ENCODE measurements at places on chromosomes 2 and 18.

DNA sequence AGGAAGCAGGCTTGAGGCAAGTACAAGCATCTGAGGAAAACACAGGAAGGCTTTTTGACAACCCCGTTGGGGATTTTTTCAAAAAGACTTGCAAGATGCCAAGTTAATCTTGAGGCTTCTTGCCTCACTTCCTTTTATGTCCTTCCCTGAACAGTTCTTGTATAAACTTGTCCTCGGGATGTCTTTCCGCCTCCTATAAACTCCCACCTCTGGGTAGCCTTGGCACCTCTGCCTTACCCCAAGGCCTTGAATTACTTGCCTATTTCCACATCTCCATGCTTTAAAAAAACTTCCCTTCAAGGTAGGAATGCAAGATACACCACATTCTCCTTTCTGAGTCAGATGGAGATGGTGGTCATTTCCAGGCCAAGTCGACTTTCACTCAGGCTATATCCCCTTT is 106.4 kb upstream of the RBBP8 start:
- DNase-seq = no peak

GRCh38 chr2:224724331-224724730 is 8.2 kb upstream of the CCDC195 start:
- no peak for DNase-seq

- DNase-seq = no peak
Observed at GRCh38 chr18:49630246-49630699, 68.4 kb downstream of the LIPG start.

DNA sequence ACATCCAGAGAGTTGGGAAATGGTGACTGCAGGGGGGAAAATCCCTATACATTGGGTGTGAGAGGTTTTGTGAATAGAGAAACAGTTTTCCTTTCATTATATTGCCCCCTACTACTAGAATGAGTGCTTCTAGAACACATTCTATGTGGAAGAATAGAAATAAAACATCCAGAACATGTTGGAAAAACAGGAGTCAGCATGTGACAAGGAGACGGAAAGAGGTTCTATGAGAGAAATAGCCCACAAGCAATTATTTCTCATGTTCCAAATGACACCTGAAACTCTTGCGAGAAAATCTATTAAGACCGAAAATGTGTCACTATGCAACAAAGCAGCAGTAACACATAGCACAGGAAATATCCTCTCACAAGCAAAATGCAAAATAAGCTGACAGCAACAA is 202.7 kb upstream of the SPOPL start:
- DNase-seq = no peak

DNA sequence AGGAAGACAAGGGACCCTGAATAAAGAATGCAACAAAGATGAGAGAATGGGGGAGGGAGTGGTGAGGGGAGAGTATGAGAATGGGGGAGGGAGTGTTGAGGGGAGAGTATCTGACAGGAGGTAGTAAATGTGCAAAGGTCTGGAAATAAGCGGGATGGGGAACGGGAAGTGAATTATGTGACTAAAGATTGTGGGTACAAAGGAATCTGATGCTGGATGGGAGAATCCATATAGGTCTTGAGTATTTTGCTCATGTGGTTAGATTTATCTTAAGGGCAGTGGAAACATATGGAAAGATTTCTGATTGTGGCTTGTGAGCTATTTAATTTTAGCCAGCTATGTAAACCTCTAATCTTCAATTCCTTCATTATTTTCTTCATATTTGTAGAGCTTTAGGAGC is 593.4 kb downstream of the DCC start:
- no peak for DNase-seq

GRCh38 chr2:85812094-85812735 is 58.4 kb downstream of the ATOH8 start:
- DNase-seq = no peak

GRCh38 chr2:124810132-124810531 is 785.0 kb downstream of the CNTNAP5 start:
- no peak for DNase-seq

- DNase-seq = peak; percentile 36
Observed at GRCh38 chr18:57898506-57899124, 95.5 kb upstream of the ATP8B1 start.

DNA sequence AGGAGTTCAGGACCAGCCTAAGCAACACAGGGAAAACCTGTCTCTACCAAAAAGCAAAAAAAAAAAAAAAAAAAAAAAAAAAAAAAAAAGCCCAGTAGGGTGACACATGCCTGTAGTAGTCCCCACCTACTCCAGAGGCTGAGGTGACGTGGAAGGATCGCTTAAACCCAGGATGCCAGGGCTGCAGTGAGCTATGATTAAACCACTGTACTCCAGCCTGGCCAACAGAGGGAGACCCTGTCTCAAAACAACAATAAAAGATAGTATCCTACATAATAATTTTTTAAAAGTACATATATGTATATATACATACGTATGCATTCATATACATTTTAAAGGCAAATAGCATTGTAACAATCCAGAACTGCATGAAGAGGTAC is 51.7 kb downstream of the SOS1 start:
- DNase-seq = no peak

DNA sequence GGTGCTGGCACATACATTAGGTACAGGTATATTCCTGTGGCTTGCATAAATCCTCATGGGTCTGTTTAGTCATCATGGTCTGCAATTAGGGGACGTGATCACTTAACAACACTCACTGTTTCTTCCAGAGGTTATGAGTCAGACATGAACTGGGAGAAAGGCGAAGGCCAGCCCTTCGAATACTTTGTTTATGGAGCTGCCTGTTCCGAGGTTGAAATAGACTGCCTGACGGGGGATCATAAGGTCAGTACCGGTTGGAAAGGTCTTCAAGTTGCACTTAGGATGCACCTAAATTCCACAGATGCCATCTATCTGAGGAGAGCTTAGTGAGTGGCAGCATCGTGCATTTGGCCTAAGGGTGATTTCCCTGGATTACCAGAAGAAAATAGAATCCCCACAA is 76.9 kb downstream of the AOX1 start:
- DNase-seq = peak; percentile 13

DNA sequence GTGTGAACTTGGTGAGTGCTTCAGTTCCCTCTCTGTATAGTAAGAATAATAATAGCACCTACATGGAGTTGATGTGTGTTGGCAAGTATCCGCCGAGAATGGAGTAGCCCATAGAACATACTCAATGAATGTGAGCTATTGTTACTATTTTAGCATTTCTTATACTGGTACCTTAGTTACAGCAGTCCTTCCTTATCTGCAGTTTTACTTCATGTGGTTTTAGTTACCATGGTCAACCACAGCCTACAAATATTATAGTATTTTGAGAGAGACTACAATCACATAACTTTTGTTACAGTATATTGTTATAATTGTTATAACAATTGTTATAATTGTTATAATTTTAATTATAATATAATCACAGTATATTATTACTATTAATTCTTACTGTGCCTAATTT is 152.5 kb upstream of the RASGRP3 start:
- no peak for DNase-seq

DNA sequence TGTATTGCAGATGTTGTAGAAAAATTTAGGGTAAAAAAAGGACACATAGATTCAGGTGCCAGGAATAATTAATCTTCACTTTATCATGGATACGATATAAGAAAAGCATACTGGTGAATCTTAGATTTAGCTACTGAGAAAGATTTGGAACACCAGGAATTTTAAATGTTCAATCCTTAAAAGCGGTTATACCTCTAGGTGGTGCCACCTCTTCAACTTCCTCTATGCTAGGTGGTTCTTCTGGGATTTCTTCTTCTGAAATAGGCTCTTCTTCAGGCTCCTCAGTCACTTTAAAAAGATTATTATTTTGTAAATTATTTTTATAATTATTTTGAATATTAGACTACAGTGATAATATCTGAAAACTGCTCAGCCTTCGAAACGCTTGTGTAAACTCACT is 133.1 kb downstream of the TTN start:
- DNase-seq = no peak

DNA sequence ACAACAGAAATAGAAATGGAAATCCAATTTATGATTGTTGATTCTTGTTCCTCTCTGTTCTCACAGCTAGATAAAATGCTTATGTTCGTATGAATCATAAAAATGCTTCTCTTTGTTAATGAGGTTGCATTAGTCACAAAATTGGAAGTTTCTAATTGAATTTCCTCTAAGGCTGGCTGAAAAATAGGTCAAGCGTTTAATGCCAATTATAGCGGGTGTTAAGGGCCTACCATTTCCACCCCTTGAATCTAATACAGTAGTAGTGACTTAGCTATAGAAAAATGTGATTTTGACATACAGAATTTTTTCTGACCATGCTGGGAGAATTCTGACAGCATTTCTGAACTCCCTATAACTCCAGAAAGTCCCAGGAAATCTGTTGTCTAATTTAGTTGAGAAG is 107.1 kb downstream of the TTN start:
- DNase-seq = no peak

DNA sequence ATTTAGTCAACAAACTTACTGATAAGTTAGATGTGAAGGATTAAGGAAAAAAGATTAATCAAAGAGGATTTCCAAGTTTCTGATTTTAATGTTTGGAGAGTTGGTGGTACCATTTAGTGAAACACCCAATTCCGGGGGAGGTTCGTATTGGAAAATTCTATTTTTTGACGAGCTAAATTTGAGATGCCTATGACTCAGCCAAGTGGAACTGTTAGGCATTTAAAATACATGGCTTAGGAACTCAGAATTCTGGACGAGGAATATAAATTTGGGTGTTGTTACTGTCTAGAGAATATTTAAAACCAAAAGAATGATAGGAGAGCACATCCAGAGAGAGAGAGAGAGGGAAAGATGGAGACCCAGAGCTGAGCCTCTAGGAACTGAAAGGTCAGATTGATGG is 103.6 kb downstream of the TMX3 start:
- DNase-seq = no peak

- peak; percentile 31 for DNase-seq
Observed at GRCh38 chr2:238320648-238321281, 447 bp downstream of the TRAF3IP1 start.

DNA sequence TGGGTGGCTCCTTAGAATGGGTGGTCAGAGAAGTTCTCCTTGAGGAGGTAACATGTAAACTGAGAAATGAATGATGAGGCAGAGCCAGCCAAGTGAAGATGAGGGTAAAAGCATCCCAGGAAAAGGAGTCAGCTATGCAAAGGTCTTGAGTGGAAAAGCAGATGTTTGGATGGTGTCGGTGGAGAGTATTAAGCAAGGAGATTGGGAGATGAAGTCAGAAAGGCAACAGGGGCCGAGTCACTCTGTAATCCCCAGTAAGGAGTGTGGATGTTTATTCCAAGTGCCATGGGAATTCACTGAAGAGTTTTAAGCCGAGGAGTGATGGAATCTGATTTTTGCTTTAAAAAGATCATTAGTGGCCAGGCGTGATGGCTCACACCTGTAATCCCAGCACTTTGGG is 3.4 kb upstream of the STAMBP start:
- no peak for DNase-seq

DNA sequence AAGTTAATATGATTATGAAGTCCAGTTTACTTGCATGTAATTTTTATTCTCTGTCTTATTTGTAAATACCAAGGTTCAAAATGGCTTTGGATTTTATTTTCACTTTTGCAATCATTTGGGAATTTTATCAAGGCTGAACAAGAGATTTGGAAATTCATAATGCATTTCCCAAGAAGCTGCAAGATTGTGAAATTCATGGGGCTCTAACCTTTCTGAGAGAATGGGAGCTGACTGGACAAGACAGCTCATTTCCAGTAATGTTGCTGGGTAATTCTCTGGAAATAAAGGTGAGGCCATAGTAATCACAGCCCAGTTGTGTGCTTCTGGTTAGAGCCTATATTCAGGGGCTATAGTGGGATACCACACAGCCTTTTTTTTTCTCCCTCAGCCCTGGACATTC is 21.5 kb upstream of the NABP1 start:
- DNase-seq = no peak

Measured in hepatic stellate cell (primary cell).